ENCODE measurements at places on chromosomes 5 and 9. TPM values are rescaled to one million over a fixed set of nuclear protein-coding genes. Genes with fewer than 3 reads are reported as not detected.

DNA sequence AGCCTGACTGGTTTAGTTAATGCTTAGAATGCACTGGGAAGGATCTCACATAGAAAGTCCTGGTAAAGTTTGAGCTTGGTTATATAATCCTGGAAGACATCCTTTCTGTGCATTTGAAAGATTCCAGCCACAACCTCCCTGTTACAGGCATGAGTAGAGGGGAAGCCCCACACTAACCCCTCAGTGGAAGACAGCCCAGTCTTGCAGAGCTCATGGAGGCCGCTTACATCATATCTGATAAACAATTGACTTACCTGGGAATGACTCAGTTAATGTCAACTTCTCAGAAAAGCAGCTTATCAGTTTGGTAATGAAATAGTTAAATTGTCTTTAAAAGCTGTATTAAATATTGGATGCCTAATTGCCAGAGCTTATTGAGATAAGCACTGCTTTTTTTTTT, 28.1 kb upstream of the PDE8B start:
- H3K36me3 ChIP-seq, result no peaks in the 10 kb centered on the region
- peaks cover 11% of the 10 kb centered on the region for H3K4me1 ChIP-seq
- no peak overlapping the region for H3K4me3 ChIP-seq
- no peaks in the 10 kb centered on the region for H3K27me3 ChIP-seq

PCDHGB5 gene
- 10.3 TPM for total RNA-seq

SH3TC2 gene
- total RNA-seq, result 32.0 TPM

DNA sequence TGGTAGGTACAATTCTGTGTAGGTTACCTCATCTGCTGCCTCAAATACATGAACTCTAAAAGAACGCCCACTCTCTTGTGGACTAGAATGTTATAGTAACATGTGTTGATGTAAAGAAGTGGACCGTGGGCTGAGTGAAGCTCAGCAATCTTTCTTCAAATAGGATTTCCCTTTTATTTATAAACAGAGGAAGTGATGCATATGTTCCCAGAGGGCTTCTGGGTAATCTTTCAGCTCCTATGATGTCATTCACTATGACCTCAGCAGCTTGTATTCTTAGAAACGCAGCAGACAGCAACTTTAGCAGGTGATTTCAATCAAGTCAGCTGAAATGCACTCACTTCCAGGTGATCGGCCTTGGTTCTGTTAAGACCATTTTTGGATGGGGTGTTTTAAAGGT, 14.4 kb downstream of the F2RL2 start:
- no peak overlapping the region for H3K27ac ChIP-seq
- no peak for DNase-seq
- H3K27me3 ChIP-seq, result no peaks in the 10 kb centered on the region
- no peak overlapping the region for H3K4me3 ChIP-seq

DBH gene
- not detected for total RNA-seq

DNA sequence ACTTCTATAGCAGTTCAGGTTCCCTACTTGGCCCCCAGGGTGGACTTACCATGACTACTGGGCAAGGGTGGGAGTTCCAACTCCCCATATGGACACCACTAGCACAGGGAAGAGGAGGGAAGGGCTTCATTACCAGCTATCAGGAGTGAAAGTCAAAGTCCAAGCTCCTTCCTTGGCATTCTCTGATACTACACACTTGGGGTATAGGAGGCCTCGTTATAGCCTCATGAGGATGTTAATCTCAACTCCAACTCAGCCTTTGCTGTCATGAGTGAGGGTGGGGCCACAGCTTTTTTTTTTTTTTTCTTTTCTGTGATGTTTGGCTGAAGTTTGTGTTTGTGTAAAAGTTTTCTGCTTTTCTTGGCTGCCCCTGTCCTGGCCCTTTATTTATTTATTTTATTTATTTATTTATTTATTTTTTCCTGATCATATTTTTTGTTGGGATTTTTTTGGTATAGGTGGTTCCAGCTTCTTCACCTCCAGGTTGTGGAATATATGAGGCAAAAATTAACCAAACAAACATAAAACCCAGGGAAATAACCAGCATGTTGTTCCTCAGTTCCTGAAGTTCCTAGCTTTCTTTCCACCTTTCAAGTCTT, 8.7 kb downstream of the GARIN3 start:
- H3K4me1 ChIP-seq, result no peaks in the 10 kb centered on the region
- no peak overlapping the region for H3K4me3 ChIP-seq
- no peaks in the 10 kb centered on the region for H3K36me3 ChIP-seq
- DNase-seq, result no peak

FLT4 gene
- total RNA-seq, result not detected

GRCh38 chr5:32714836-32715235, 3.7 kb downstream of the NPR3 start:
- peaks cover 16% of the 10 kb centered on the region for H3K27me3 ChIP-seq
- peak; percentile 43 for DNase-seq
- H3K36me3 ChIP-seq, result no peaks in the 10 kb centered on the region
- peak overlapping the region; percentile 69 for H3K4me3 ChIP-seq
- H3K27ac ChIP-seq, result peak overlapping the region; percentile 68

- no peak overlapping the region for H3K4me3 ChIP-seq
- no peak for DNase-seq
- H3K27ac ChIP-seq, result peak overlapping the region; percentile 62
- peaks cover 16% of the 10 kb centered on the region for H3K36me3 ChIP-seq
Measured at GRCh38 chr5:72233835-72234234, 86.2 kb downstream of the MRPS27 start.

SGTB gene
- total RNA-seq, result 1.1 TPM

DNA sequence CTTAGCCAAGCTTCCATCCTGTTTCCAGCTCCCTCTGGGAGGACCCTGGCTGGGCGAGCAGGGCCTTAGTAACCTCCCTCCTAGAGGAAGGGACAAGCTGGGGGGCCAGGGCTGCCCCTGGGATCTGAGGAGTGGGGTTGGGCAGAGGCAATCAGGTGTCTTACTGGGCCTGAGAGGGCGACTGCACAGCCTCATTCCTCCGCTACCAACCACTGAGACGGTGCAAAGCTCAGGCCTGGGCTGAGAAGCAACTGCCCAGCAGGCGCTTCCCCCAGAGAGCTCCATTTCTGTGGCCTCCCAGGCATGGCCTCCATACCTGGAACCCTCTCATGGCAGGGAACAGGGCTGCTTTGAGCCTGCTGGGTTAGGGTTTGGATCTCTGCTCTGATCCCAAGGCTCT, 18.8 kb upstream of the GFPT2 start:
- no peak overlapping the region for H3K27ac ChIP-seq
- DNase-seq, result no peak
- H3K27me3 ChIP-seq, result no peaks in the 10 kb centered on the region
- H3K4me1 ChIP-seq, result no peaks in the 10 kb centered on the region
- H3K4me3 ChIP-seq, result no peak overlapping the region

GRCh38 chr5:64784451-64785025, 15.8 kb downstream of the CWC27 start:
- H3K4me3 ChIP-seq, result no peak overlapping the region
- no peaks in the 10 kb centered on the region for H3K4me1 ChIP-seq
- H3K27me3 ChIP-seq, result no peaks in the 10 kb centered on the region
- DNase-seq, result peak; percentile 75
- no peak overlapping the region for H3K27ac ChIP-seq

DNA sequence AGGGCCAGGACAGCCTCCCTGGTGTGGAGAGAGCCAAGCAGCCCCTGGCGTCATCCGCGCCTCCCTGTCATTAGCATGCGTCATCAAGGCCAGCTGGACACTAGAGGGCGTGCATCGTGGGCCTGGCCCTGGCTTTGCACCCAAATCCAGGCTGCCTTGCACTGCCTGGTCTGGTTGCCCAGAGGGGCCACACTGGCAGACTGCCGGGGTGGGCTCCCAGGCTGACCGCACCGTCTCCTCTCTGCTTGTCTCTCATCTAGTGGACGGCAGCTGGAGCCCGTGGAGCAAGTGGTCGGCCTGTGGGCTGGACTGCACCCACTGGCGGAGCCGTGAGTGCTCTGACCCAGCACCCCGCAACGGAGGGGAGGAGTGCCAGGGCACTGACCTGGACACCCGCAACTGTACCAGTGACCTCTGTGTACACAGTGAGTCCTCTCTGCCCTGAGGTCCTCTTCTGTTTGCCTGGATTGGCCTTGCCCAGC, 29.0 kb downstream of the HK3 start:
- H3K4me1 ChIP-seq, result no peaks in the 10 kb centered on the region
- H3K36me3 ChIP-seq, result no peaks in the 10 kb centered on the region
- H3K4me3 ChIP-seq, result no peak overlapping the region
- no peak overlapping the region for H3K27ac ChIP-seq
- DNase-seq, result peak; percentile 47

DNA sequence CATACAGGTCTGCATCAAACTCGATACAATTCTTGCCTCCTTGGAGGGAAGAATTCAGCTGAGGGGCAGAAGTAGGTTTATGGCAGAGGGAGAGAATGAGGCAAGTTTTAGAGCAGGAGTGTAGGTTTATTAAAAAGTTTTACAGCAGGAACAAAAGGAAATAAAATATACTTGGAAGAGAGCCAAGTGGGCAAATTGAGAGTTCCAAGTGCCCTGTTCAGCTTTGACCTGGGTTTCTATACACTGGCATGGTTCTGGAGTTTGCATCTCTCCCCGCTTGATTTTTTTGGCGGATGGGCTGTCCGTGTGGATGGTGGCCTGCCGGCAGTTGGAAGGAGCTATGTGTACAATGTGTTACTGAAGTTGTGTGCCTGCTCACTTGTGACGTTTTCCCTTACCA, 116.1 kb downstream of the ALDH1A1 start:
- H3K27ac ChIP-seq, result no peak overlapping the region
- H3K4me1 ChIP-seq, result no peaks in the 10 kb centered on the region
- H3K4me3 ChIP-seq, result no peak overlapping the region
- DNase-seq, result no peak

WNT8A gene
- total RNA-seq, result not detected

EQTN gene
- total RNA-seq, result not detected

GRCh38 chr9:104386425-104387069, 117.5 kb upstream of the OR13F1 start:
- H3K4me1 ChIP-seq, result no peaks in the 10 kb centered on the region
- H3K4me3 ChIP-seq, result no peak overlapping the region

LCN1 gene
- not detected for total RNA-seq

DNA sequence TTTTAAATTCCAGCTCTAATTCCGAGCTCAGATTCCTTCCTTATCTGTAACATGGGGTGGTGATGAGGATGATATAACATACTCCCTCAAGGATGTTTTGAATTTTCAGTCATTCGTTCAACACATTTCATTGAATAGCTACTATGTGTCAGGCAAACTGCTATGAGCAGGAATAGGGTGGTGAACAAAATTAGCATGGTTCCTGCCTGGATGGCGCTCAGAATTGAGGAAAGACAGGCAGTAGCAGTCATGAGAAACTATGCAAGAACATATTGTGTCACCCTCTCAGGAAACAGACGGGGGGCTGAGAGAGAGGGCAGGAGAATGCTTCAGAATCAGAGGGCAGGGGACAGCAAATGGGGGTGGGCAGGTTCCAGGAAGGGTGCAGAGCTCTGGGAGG, 265.2 kb downstream of the NSG2 start:
- H3K4me1 ChIP-seq, result no peaks in the 10 kb centered on the region
- H3K36me3 ChIP-seq, result no peaks in the 10 kb centered on the region
- no peak overlapping the region for H3K4me3 ChIP-seq
- H3K27me3 ChIP-seq, result peaks cover 89% of the 10 kb centered on the region
- no peak for DNase-seq

DNA sequence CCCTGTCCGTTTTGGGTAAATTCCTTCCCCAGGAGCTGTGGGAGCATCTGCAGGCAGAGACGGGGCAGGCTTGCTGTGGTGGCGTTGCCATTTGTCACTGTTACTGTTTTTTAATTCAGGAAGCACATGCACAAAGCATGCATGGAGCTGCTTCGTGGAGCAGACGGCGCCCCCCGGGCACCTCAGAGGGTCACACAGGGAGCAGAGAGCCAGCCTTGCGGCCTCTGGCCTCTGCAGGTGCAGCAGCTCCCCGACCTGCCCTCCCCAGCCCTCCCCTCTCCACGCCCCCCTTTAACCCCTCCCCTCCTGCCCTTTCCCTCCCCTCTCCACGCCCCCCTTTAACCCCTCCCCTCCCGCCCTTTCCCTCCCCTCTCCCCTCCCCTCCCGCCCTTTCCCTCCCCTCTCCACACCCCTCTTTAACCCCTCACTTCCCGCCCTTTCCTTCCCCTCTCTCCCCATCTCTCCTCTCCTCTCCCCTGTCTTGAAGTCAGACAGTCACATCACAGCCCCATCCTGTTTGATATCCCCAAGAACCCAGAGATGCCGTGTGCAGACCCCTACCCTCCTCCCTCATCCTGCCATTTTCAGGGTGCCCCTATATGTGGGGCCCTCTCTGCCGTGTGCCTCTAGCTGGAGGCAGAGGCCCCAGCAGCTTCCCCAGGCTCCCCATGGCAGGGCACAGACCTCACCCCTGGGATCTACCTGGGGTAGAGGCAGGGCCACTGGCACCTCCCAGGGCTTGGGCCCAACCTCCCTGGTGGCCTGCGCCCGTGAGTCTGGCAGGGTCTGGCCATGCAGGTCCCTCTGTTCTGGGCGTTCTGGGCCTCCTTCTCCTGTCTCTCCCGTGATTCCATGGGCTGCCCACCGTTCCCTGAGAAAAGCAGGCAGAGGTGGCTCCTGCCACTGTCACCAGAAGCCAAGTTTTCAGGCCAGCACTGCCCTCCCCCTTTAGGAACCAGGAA, 29.6 kb upstream of the UBAC1 start:
- H3K4me3 ChIP-seq, result no peak overlapping the region
- H3K36me3 ChIP-seq, result no peaks in the 10 kb centered on the region
- H3K4me1 ChIP-seq, result peaks cover 16% of the 10 kb centered on the region
- peak; percentile 21 for DNase-seq
- no peaks in the 10 kb centered on the region for H3K27me3 ChIP-seq

LVRN gene
- not detected for total RNA-seq

DNA sequence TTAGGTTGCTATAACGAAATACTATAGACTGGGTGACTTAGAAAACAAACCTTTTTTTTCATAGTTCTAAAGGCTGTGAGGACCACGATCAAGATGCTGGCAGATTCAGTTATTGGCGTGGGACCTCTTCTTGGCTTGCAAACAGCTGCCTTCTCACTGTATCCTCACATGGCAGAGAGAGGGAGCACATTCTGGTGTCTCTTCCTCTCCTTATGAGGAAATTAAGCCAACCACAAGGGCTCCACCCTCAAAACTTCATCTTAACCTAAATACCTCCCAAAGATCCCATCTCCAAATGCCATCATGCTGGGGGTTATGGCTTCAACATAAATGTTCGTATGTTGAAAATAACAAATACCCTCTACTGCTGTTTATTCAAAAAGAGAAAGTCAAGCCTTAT, 197.1 kb downstream of the CEMIP2 start:
- DNase-seq, result no peak
- H3K27me3 ChIP-seq, result no peaks in the 10 kb centered on the region
- no peaks in the 10 kb centered on the region for H3K4me1 ChIP-seq
- H3K27ac ChIP-seq, result no peak overlapping the region

DNA sequence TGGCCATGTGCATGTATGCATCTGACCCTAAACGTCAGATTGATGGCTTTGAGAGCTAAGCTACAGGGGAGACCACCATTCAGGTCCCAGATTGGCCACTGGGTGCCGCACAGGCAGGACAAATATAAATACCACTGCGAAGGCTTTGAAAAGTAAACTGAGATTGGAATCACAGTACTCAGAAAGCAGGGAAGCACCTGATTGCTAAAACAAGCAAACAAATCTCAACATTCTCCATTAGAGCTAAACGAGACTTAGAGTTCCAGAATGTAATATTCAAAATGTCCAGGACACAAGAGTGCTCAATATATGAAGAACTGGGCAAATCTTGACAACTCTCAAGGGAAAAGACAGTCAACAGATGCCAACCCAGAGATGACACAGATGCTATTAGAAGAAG, 61.0 kb upstream of the GFPT2 start:
- H3K4me3 ChIP-seq, result no peak overlapping the region
- no peak overlapping the region for H3K27ac ChIP-seq
- H3K27me3 ChIP-seq, result no peaks in the 10 kb centered on the region
- no peaks in the 10 kb centered on the region for H3K4me1 ChIP-seq
- H3K36me3 ChIP-seq, result no peaks in the 10 kb centered on the region
